ENCODE measurements at places on chromosomes 7 and 10.
A peak's percentile ranks its signal among the peaks of the same experiment; 100 is the strongest.

- DNase-seq = no peak
Observed at GRCh38 chr7:108308903-108309302, 147.3 kb downstream of the NRCAM start.

DNA sequence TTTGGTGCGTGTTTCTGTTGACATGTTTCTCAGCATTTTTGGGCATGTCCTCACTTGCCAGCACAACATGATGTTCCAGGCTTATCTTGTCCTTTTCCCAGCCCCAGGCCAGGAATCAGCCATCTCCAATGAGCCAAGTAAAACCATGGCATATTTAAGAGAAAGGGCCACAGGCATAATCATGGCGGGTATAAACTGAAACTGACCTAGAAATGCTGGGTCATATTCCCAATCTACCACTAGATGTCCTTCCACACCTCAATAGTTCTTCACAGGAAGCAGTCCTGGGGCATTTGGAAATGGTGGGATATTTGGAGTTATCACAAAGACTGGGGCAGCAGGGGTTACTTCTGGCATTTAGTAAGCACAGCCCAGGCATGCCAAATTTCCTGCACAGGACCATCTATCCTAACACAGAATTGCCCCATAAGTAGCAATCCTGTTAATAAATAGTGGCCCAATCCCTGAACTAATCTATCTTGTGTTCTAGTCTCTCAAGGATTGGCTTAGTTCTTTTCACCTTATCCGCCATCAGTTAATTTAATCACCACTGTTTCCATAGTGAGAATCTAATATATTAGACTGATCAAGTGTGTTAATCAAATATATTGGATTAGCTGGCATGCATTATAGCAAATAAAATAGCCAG, 101.6 kb downstream of the NPSR1 start:
- DNase-seq = peak; percentile 39

DNA sequence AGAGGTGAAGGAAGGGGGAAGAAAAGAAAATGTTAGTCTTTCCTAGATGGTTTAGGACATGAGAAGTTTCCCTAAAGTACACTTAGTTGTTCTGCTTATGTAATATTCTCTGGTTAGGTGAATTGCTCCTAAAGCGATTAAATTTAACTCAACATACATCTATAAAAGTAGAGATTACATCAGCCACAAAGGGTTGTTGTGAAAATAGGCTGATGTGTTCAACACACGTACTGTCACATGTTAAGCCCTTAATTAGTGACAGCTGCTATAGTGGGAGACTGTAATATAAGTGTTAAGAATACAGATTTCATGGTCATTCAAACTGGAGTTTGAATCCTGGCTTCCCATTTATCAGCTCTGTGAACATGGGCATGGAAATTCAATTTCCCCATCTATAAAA, 12.8 kb downstream of the HECTD2 start:
- DNase-seq = no peak

GRCh38 chr10:3045471-3046209, 21.7 kb upstream of the PFKP start:
- no peak for DNase-seq

DNA sequence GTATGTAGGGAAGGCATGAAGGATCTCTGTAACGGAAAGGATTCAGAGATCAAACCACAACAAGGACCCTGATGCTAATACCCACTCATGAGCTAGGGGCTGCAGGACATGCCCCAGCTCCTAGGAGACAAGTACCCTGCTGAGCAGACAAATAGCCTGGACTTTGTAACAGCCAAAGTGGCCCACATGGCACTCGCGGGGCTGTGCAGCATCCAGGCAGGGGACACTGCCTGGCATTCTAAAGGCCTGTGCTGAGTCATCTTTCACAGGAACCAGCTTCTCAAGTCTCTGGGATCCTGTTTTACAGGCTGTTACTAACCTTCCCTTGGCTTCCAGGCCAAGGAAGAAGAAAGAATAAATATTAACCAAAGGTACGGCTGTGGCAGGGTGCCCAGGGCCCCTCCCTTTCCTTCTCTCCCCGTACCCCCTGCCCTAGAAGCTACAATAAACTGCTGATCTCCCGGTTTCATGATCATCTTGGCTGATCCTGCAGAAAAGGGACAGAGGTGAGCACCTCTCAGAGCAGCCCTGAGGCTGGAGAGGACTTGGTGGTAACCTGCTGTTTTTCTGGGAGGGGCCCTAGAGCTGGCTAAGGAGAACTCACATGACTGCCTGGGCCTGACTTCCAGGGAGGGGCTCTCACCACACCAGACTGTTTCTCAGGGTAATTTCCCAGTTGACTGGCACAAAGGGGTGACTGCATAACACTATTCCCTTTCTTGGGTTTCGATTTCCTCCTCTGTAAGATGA, 4.2 kb upstream of the RPEL1 start:
- peak; percentile 8 for DNase-seq

DNA sequence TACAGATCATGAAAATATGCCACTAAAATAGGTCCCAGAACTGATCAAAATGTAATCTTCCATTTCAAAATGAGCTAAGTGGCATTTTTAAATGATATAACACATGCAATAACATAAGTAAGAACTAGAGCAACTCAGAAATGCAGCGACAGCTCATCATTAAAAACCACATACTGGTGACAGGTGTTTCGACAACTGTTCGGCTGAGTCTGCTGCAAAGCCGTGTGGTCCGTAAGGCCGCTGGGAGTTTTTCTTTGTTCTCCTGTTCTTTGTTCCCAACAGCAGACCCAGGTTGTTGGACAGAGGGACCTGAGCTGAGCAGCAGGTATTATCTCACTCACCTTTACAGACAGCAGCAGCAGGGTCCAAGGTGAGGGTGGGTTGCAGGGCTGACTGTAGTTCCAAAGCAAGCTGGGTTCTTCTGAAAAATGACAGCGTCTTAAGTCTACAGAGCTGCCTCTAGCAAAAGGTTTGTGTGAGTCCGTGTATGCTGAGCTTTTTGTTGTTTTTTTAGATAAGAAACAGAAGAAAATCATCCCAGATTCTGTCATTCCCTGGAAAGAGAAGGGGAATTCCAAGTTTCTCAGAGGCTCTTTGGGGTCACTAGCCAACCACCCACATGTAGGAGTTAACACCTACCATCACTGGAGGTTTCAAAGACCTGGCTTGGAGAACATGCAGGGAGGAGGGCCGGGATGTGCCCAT, 45.4 kb upstream of the MACROH2A2 start:
- no peak for DNase-seq

DNA sequence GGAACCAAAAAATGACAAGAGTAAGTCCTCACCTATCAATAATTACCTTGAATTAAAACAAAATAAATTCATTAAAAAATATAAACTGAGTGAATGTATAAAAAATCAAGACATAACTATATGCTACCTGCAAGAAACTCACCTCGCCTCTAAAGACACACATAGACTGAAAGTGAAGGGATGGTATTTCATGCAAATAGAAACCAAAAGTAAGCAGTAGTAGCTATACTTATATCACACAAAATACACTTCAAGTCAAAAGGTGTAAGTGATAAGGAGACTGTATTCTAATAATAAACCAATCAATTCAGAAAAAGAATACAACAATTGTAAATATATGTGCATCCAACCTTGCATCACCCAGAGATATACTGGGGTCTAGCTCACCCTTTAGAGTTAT, 332.6 kb downstream of the SH2D4B start:
- no peak for DNase-seq

- no peak for DNase-seq
Observed at GRCh38 chr7:92071032-92071431, 63.2 kb downstream of the CYP51A1 start.
